ENCODE measurements at places on chromosomes 12 and 14.
A peak's percentile ranks its signal among the peaks of the same experiment; 100 is the strongest.

DNA sequence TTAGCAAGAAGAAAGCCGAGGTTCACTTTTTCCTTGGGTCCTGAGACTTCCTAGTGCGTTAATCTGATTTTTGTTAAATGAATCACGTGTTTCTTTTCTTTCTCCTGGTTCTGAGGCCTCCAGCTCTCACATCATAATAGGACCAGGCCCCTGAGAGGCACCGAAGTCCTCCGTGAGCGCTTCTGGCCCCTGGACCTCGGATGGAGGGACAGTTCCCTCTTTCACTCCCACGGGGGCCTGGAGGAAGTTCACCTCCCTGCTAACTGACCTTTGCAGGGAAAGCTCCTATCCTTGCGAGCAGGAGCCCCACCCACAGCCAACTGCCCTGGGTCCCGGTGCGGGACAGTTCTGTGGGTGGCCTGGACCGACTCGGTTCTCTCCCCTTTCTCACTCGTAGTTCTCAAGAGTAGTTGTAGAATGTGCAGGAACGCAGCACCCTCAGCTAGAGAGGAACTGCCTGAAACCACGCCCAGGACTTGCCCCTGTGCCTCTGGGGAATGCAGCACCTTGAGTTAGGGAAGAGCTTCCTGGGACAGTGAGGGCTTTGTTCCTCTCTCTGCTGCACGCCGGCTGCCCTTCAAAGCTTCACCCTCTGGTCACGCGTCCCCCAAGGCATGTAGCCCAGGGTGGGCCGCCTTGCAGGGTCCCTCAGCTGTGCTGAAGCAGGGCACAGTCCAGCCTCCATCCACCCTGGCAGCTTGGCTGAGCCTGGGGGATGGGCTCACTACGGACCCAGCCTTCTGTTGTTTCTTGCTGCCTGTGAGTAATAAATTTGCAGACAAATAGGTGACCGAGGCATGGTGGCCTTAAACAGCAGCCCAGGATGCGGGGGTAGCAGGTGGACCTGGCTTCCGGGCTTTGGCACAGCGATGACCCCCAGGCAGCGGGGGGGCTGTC lies 264.6 kb downstream of the ADGRD1 start:
- no peak for DNase-seq

DNA sequence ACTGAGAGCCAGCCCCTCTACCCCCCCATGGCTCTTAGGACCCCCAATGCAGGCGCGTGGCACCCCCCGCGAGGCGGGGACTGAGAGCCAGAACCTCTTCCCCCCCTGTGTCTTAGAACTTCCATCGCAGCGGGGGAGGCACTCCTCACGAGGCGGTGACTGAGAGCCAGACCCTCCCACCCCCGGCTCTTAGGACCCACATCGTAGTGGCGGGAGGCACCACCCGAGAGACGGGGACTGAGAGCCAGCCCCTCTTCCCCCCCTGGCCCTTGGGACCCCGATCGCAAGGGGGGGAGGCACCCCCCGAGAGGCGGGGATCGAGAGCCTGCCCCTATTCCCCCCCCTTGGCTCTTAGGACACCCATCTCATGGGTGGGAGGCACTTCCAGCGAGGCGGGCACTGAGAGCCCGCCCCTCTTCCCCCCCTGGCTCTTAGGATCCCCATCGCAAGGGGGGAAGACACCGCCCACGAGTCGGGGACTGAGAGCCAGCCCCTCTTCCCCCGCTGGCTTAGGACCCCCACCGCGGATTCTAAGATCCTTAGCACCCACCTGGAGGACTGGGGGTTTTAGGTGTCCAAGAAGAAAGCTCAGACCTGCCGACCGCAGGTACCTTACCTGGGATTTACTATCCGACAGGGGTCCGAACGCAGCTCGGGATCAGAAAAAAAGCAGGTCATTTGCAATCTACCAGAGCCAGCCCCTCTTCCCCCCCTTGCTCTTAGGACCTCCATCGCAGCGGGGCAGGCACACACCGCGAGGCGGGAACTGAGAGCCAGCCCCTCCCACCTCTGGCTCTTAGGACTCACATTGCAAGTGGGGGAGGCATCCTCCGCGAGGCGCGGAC lies 44.9 kb downstream of the DDX11 start:
- peak; percentile 36 for DNase-seq

DNA sequence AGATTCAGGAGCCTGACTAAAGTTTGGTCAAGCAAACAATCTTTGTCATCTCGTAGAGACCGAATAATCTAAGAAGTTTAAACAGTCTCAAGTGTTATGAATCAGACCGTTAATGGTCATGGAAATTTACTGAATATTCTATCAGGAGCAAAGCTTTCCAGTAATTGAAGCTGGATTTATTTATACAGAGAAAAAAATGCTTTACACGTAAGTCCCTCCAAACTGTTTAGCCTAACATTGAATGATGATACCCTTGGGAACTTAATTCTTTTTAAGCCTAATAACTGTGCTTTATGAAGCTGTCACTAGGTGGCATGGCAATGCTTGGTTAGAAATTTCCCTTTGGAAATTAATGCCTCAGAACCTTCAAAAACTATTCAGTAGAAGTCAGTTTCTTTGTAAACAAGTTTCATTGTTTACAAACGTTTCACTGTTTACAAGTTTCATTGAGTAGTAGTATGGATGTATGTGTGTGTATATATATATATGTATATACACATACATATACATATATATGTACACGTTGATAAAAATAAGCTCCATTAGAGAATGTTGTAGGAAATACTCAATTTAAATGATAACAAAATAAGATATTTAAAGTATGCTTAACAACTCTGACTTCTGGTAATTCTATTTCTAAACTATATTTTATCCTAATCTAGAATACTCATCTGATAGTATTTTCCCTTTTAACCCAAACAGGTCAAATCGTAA lies 32.1 kb downstream of the DEPDC4 start:
- DNase-seq, result no peak

- no peak for DNase-seq
These were observed 152.9 kb upstream of the SEL1L start for GRCh38 chr14:81686512-81686911.

DNA sequence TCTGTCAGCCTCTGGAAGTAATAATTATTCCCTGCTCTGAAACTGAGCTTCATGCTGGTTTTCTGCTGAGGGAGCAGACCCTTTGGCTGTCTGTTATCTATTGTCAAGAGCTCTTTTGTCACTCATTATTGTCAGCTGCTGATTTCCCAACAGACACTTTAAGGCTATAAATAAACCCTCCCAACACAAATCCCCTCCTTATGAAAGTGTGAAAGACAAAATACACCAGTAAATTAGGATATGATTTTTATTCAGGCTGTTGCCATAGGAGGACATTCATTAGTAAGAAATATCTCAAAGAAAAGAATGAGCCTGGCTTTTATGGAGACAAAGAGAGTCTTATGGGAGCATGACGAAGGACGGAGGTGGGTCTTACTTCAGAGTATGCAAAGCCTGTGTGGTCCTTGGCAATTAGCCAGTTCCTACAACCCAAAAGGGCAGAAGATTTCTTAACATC lies 180.8 kb downstream of the CRADD start:
- DNase-seq, result no peak

Measured in T1000 (cell line).